ENCODE measurements at places on chromosomes 16 and 17.

DNA sequence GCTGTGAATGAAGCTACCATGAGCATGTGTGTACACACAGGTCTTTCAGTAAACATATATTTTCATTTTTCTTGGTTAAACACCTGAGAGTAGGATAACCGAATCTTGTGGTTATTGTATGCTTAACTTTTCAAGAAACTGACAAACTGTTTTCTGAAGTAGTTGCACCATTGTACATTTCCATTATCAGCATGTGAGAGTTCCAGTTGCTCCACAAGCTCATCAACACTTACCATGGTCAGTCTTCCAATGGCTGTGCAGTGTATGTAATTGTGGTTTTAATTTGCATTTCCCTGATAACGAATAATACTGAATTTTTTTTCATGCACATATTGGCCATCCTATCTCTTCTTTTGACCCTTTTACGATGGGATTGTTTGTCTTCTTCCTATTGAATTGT, 31.3 kb upstream of the C1QL1 start:
- no peak for DNase-seq

GRCh38 chr17:1471911-1472821, 16.1 kb upstream of the CRK start:
- no peak for DNase-seq

- DNase-seq, result peak; percentile 74
Observed at GRCh38 chr17:76240461-76241203, at the start of gene RNF157. Gene RNF157 (minus strand): TSS chr17:76240493. CDS start chr17:76240240, 253 bp downstream.

GRCh38 chr16:86046667-86047270, 147.8 kb downstream of the IRF8 start:
- no peak for DNase-seq

GRCh38 chr17:50596191-50597037, 35.9 kb downstream of the CACNA1G start:
- DNase-seq, result no peak

DNA sequence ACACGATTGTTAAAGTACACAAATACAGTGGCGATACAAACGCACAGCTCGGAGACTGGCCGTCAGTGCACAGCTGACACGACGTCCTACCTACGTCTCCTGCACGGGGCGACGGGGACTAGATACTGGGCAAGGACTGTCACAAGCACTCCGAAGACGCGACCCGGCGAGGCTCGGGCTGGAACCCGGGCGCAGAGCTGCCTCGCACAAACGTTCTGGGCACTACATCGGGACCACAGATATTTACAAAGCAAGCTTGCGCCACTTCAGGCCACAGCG, 13.8 kb downstream of the SLC16A3 start:
- DNase-seq, result no peak

DNA sequence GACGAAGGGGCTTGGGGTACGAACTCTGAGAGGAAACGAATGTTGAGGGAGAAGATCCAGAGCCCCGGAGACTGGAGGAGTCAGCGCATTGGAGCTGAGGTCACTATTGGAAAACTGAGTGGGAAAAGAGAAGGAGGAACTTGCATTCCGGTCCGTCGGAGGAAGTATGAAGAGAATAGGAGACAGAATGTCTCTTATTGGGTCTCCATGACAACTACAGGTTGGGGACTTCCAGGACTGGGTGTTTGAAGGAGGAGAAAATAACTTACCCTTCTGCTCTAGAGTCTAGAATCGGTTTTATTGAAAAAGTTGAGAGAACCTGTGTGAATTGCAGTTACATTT, 537 bp downstream of the GOSR1 start:
- DNase-seq, result no peak

DNA sequence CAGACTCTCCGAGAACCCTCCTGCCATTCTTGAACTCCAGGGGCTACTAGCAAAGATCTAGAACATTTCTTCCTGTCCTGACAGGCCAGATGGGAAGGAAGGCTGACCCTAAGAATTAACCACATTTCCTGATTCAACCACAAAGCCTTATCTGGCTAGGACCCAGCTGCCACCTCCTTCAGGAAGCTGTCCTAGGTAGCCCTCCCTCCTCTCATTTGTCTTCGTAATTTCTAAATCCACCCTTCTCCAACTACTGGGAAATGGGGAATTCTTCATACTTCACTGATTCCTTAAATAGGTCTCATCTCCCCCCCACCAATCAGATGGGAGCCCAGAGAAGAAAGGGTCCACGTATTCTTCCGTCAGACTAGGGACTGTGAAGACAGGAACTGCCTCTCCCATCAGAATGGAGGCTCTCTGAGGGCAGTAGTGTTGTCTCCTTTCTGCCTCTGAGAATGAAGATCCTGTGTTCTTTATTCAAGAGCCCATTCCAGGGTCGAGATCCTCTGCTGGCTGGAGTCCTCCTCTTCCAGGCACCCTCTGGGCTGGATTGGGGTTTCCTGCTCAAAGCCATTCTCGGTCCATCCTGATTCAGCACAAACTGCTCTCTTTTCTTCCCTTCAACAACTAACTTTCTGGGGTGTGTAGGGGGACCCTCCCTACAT, 2.1 kb downstream of the SAMD14 start:
- DNase-seq, result no peak

DNA sequence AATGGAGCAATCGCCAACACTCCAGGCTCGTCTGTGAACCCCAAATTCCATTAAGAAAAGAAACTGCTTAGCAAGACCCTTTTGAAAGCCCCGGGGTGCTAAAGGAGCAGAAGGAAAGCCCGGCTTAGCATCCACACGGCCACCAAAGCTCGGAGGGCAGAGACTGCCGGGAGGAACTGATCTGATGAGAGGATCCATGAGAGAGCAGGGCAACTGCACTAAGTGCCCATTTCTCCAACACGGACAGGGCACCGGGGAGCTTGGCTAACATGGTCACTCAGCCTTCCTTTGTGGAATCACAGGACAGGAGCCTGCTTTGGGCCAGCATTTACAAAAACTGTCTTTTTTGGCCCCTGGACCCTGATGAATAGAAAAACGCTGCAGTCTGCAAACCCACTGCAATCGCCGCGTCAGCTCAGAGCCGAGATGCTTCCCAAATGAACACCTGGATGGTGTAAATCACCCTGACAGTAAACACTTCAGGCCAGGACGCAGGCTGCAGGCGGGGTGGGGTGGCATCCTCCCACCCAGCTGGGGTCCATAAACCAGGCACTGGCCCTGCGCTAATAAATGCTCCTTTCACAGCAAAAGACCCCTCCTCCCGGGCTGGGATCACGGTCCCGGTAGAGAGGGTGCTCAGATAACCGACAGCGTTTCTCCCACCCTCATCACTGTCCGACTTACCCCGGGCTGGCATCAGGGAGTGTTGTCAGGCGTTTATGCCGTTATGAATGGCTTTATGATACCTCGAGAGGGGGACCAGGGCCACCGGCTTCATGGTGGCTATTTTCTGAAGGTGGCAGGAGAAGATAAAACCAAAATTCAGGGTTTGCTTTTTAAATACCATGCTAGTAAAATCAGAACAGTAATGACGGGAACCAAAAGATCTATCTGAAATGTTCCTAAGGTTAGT, 299.5 kb downstream of the IRF8 start:
- DNase-seq, result no peak

- DNase-seq, result no peak
Observed at GRCh38 chr16:50712560-50712898, 19.1 kb downstream of the NOD2 start.

DNA sequence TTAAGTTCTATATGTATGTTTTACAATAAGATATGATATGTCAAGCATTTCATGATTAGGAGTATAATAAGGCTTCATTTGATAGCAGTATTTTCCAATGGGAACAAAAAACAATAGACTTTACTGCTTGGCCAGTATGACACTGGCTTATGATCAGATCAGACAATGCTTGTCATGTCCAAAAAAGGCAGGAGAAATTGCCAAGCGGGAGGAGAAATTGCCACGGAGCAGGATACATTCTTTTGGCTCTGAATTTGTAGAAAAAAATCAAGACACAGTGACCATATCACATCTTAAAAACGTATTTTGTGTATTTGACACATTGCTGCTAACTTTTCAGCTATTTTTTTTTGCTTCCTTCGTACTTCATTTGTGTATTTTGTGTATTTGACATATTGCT, 404.1 kb downstream of the CNTNAP4 start:
- no peak for DNase-seq

DNA sequence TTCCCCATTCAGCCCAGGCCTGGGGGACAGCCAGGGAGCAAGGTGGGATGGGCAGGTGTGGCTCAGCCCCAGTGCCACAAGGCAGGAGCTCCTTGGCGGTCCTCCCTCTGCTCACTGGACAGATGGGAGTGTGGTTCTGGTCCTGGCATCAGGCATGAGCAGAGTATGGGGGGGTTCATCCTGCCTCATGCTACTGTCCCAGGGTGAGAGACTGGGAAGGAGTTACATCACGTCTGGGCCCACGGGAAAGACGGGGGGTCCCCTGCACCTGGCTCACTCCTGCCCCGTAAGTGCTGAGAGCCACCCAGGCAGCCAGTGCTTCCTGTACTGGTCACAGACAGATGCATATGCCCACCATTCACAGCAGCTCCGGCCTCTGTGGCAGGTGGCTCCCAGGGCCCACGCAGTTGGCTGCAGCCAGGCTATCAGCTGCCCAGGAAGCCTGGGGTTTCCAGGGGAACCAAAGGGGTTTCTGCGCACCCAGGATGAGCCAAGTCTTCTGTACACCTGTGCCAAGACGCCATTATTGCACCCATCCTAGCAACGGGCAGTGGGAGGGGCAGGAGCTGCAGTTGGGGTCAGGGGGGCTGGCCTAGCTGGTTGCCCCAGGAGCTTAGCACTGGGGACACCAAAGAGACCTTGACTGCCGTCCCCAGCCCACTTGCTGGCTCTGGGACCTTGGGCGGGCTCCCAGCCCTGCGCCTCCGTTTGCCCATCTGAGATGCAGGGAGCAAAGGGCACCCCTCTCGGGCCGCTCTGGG, 1.9 kb downstream of the BAIAP3 start:
- no peak for DNase-seq

DNA sequence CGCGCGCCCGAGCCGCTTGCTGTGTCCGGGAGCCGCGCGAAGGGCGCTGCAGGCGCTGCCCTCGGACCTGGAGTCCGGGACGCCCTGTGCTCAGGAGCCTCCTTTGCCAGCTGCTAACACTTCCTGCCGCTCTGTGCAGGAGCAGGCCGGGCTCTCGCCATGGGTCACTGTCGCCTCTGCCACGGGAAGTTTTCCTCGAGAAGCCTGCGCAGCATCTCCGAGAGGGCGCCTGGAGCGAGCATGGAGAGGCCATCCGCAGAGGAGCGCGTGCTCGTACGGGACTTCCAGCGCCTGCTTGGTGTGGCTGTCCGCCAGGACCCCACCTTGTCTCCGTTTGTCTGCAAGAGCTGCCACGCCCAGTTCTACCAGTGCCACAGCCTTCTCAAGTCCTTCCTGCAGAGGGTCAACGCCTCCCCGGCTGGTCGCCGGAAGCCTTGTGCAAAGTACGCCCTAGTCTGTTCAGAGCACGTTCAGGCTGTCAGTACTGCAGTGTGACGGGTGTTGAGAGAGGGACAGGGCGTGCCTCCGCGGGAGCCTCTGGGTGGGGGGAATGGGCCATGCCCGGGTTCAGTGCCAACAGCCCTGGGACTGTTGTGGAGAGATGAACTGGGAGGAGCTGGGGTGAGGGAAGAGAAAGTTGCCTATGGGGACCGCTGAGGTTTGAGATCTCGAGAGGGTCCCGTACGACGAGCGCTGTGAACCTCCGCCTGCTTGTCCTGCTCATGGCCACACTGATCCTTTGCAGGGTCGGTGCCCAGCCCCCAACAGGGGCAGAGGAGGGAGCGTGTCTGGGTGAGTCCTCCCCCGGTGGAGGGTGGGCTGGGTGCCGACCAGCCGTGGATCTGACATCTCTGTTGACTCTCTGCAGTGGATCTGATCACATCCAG, 1.3 kb downstream of the ZNF276 start:
- DNase-seq, result peak; percentile 75

DNA sequence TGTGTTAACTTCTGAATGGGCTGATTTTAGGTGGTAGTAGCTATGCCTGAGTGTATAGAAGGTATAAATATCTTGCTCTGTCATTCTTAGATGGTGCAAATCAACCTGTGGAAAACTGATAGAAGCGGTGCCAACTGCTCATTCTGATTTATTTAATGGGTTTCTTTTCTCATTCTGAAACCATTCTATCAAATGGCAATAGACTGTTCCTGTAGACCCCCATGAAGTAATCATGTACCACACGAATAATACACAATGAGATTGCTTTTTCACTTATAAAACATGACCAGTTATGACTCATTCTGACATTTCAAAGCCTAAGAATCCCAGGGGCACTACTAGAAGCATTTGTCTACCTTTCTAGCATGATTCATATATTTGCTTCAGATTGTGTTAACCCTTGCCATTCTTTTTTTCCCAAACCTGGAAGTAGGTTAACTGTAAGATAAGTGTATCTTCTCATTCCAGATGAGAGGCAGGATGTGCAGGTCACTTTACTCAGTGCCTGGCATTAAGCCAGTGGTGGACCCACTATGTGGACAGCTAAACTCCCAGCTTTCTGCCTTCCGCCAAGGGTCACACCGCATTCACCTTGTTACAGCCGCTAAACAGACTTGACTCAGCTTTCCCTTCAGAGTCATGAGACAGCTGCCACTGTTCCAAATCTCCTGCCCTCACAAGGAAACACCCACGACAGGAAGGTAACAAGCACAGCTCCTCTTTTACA, 16.4 kb upstream of the SLC16A11 start:
- DNase-seq, result no peak

DNA sequence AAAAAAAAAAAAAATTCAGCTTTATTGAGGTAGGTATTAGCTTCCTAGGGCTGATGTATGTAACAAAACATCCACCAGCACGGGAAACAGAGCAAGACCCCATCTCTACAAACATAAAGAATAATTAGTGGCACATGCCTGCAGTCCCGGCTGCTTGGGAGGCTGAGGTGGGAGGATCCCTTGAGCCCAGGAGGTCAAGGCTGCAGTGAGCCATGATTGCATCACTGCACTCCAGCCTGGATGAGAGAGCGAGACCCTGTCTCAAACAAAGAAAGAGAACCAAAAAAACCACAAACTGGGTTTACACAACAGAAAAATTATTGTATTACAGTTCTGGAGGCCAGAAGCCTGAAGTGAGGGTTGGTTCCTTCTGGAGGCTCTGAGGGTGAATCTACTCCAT, 4.0 kb upstream of the MMP25 start:
- no peak for DNase-seq

GRCh38 chr16:68426347-68426652, 22.0 kb downstream of the SMPD3 start:
- no peak for DNase-seq

GRCh38 chr16:54402270-54402669, 115.7 kb upstream of the IRX3 start:
- no peak for DNase-seq

GRCh38 chr16:35131429-35131828, 1672.0 kb downstream of the TP53TG3F start:
- no peak for DNase-seq

DNA sequence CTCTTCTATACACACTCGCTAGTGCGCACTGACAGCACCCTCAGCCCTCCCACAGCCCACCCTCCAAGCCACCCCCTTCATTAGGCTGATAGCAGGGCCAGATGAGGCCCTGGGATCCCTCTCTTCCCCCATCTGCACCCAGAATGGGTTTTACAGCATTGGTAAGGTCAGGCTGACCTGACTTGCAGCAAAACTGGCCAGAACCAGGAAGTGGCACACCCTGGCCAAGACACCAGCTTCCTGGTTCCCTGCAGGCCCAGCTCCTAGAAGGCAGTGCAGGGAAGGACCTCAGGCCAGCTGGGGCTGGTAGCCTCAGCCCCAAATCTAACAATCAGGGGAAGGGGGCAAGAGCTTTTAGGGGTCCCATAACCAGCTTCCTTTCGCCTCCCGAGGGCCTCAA, 50.0 kb upstream of the MRPS23 start:
- DNase-seq, result no peak

- no peak for DNase-seq
Observed at GRCh38 chr16:68772030-68772681, 35.1 kb downstream of the CDH1 start.
